ENCODE measurements at places on chromosomes 5 and 9. TPM values are rescaled to one million over a fixed set of nuclear protein-coding genes. Genes with fewer than 3 reads are reported as not detected.
A peak's percentile ranks its signal among the peaks of the same experiment; 100 is the strongest.

The TNFSF15 gene
- polyA plus RNA-seq, result 7.5 TPM

The HK3 gene
- 0.18 TPM for polyA plus RNA-seq

The C5orf52 gene
- polyA plus RNA-seq, result not detected

DNA sequence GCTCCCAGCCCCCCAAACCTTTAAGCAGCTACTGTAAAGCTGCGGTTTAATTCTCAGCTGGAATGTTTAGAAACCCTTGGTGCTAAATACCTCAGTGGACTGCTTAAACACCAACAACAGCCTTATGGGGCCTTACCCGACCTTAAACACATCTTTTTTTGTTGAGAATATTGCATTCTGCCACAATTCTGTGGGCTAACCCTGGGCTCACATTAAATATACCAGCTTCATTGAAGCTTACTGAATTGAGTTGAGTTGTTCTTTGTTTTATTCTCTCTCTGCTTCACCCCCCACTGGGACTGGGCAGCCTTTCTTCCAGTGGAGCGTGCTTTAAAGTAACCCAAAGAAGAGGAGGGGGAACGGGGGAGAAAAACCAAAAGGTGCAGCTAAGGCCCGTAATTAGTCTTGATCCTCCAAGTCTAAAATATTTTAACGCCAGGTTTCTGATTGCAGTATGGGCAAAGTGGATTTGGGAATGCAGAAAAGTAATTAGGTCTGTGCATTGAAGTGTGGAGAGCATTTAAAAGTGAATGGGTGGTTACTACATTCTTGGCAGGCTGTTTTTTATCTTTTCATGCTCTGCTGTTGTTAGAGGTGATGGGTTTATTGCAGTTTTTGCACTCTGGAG is 281.2 kb downstream of the NR2F1-AS1 start:
- DNase-seq, result peak; percentile 68

DNA sequence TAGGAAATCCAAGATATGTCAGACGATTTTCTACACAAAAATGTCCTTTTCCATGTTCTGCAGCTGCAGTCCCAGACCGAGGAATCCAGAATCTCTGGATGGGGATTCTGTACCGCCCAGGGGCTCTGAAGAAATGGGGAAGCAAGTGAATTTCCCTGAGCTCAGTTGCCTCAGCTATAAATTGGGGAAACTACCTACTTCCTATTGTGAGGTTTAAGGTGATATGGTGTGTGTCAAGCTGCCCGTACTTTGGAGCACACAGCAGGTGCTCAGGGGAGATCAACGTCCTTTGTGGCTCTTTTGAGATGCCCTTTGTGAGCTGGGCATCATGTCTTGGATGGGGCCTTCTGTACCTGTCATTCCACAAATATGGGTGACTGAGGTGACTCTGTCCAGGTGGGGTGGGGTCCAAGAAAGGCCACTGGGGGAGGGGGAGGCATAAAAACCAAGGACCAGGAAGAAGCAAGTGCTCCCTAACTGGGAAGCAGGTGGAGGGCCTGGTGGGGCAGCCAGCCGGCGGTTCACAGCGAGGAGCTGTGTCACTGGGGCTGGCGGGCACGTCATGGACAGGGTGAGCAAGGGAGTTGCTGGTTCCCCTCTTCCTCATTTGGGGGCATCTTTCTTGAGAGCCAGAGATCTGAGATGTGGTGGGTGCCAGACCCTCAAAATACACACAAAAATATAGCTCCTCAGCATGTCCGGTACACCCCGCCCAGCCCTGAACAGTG is 116.0 kb downstream of the CRB2 start:
- DNase-seq, result no peak

DNA sequence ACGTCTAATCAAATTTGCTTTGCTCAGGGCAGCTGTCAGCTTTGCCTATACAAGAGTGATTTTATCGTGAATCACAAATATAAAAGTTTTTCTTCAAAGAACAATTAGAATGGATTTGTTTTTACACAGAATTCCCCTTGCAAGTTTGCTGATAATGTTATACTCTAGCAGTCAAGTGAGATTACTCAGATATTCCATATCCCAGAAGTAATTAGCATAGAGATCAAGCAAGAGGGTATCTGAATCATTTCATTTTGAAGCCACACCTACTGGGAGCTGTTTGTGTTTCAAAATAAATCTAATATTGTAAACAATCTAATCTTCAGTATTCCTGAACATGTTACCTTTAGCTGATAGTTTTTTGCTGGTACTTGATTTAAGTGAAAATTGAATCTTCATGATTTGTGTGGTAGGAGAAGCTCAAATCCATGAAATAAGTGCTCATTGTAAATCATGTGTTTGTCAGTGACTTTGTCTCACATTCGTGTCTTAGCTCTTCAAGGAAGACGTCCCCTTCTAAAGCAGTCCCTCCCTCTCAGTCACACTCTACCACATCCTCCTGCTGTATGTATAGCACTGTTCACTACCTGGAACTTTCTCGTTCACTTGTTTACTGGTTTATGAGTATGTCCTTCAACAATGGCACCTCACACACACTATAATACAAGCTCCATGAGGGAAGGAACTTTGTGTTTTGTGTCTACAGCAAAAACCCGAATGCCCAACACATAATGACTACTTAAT is 3.3 kb upstream of the TTC39B start:
- no peak for DNase-seq

DNA sequence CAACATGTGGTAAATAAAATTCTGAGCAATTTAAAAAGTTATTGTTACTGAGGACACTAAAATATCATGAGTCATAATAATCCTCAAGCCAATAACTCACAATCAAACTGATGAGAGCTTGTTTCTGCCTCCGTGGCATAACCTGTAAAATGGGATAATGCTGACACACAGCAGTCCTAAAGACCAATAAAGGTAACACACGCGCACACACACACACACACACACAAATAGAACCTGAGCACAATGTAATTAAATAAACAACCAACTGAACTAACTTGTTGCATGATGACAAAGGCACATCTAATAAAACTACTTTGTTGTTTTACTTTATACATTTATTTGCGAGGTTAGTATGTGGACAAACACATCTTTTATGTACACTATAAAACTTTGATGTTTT is 358.2 kb downstream of the BNC2 start:
- no peak for DNase-seq

- DNase-seq, result peak; percentile 4
Measured at GRCh38 chr9:122498883-122499288, 11.7 kb upstream of the OR1J2 start.

DNA sequence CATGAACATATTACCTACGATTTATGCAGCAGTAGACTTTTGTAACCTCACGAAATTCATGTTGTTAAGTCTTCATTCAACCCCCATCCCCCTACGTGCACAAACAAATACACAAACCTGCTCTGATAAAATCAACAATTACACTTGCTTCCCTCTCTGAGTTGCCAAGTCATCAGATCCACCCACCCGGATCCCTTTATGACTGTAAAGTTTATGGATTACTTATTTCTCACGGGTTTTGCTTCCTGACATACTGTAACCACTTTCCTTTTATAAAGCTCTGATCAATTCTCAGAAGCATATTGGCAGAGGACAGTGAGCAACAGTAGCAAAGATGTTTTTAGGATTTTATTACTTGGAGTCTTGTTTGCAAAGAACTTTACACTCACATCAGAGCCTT is 70.5 kb downstream of the MLLT3 start:
- peak; percentile 30 for DNase-seq

- no peak for DNase-seq
Measured at GRCh38 chr9:133681658-133682306, 45.6 kb downstream of the DBH start.

- DNase-seq, result no peak
Measured at GRCh38 chr9:29394855-29395254, 1821.6 kb upstream of the C9orf72 start.

DNA sequence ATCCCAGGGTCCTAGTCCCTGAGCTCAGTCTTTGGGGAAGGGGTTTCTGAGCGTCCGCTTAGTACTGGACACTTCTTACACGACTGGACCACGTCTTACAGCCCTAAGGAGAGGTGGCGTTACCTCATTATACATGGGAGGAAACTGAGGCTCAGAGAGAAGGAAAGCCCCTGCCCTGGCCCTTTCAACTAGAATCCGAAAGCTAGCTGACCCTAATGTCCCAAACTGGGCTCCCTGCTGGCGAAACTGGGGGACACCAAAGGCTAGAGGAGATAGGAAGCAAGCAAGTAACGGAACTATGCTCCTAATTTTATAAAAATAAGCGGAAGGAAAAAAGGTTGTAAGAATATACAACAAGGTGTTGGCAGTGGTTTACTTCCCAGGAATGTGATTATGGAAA is 14.2 kb downstream of the LHX6 start:
- DNase-seq, result no peak
